ENCODE measurements at places on chromosomes 7 and 10.

GRCh38 chr10:3747248-3747960 lies 37.6 kb downstream of the KLF6 start:
- no peak for DNase-seq

DNA sequence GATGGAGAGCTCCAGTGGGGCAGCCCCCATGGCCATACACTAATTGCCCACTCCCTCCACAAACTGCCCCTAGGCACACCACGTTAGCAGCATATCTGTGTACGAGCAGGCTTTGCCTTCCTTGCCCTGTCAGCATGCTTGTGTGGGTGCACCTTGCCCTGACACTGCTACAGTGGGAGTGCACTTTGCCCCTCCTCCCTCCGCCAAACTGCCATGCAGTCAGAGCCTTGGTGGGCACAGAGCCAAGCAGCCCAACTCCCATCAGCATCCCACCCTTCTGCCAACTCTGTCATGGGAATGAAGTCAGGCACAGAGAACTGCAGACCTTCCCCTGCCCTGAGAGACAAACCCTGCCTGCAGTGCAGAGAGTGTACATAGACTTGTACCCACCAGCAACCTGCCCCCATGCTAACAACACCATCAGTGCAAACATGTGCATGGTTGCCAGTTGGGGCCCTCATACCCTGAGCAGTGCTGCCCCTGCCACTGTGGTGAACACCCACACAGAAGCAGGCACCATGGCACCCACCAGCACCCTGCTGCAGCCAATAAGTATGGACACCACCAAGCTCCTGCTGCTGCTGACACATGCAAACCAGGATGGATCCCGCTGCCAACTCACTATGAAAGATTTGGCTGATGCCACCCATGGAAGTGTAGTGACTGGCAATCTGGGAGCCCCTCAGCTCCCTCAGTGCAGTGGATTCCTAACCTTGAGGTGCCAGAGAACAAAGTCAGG lies 1197.7 kb upstream of the CELF2 start:
- no peak for DNase-seq

DNA sequence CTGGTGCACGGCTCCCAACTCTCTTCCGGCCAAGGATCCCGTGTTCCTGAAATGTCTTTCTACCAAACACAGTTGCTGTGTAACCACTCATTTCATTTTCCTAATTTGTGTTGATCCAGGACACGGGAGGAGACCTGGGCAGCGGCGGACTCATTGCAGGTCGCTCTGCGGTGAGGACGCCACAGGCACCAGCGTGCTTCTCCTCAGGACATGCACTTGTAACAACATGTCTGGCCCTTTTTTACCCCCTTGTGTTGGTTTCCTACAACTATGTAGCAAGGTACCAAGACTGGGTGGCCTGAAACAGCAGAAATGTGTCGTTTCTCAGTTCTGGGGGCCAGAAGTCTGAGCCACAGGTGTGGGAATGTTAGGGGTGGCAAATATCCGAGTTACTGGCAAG lies 18.2 kb downstream of the CALML5 start:
- no peak for DNase-seq

- no peak for DNase-seq
Observed at GRCh38 chr10:104052431-104052830, 33.2 kb downstream of the COL17A1 start.

DNA sequence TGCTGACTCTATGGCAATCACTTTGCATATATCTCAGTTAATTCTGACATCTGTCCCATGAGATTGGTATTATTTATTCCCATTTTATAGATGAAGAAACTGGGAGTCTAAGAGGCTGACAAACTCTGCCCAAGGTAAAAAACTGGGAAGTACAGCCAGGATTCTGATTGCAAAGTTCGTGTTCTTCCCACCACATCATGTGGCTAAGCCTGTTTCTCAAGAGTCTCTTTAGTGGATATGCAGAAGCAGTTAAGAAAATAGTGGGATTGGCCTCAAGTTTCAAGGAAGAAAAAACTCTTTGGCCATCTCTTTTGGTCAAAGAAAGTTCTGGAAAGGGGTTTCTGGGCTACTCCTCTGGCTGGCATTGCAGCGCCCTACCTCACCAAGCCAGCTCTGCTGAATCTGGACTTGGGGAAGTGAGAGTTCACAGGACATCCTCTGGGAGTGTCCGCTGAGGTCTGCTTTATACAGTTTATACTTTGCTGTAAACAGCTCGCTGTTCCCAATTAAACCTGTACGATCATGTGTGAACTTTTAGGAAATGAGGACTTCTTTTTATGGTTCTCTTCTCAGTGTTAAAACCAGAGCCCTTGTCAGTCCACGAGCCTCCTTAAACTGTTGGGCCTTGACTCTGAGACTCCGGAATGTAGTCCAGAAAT lies 12.2 kb upstream of the BMPR1A start:
- no peak for DNase-seq

DNA sequence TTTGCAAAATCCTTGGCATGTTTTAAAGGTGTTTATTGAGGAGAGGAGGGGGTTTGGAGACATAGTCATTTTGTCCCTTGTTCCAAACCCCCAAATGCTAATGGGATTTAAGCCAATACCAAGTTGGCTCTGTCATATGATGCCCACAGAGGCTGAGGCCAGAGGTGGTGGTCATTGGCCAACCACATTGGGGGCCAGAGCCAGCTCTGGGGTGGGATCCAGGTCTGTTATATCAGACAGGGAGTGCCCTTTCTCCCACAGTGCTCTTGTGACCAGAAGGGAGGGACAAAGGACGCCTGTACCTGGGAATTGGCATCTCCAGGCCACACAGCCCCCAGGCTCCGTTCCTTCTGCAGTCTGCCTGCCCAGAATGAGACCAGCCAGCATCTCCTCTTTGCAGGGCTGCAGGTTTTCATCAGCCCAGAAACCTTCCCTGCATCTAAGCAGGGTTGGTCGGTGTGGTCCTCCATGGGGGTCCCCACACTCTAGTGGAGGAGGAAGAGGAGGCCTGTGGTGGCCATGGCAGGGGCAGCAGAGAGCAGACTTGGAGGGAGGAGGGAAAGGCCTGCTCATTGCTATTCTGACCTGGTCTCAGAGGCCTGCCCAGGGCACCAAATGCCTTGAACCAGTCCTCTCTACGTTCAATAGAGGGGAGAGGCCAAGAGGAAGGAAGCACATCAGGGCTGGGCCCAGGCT lies 17.9 kb downstream of the ADCYAP1R1 start:
- DNase-seq = no peak

DNA sequence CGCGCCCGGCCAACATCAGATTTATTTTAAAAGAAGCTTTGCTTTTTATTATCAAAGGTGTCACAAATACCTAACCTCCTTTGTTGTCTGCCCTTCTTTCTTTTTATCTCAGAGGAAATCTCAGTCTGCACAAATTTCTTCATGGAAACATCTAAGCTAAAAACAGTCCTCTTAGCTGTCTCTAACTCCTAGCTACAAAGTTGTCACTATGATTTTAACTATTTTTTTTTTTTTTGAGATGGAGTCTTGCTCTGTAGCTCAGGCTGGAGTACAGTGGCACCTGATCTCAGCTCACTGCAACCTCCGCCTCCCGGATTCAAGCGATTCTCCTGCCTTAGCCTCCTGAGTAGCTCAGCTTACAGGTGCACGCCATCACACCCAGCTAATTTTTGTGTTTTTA lies 7.3 kb downstream of the TRA2A start:
- DNase-seq = no peak
